T1000 (cell line): ENCODE measurements at places on chromosomes 2 and 18.
A peak's percentile ranks its signal among the peaks of the same experiment; 100 is the strongest.

DNA sequence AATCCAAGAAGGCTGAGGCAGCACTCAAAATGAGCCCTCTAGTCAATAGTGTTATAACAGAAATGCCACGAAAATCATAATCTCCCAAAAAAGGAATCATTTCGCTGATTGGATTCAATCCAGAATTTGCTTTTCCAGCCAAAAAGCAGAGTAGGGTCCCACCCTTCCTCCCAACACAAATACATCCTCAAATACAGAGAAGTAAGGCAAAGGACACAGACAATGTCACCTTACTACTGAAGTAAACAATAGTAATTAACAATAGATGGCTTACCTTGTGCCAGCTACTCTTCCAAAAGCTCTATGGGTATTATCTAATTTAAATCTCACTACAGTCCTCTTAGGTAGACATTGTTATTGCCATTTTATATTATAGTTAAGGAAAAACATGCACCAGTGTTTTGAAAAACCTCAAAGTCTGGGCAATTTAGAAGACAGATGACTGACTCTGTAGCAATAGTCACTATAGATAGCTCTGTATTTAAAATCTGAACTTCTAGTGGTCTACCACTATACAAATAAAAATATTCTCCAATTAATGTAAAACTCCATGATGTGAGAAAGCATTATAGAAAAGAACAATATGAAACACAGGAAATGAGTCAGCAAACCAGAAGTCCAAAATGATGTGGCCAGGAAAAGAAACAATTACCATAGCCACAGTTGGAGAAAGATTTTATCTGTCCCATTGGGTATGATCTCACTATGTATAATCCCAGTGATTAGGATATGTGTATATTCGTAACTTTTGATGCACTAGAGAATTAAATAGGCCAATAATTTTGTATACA lies 305.0 kb upstream of the ERBB4 start:
- no peak for DNase-seq

GRCh38 chr2:171160119-171160955 lies at the start of gene TLK1:
Gene TLK1 (minus strand): TSS chr2:171160893. CDS start chr2:171160428, 465 bp downstream.
- DNase-seq, result peak; percentile 44

GRCh38 chr2:100757621-100758394 lies 62.1 kb upstream of the NPAS2 start:
- DNase-seq, result peak; percentile 47

GRCh38 chr2:215022418-215022817 lies 116.0 kb downstream of the ABCA12 start:
- DNase-seq, result no peak

- no peak for DNase-seq
Observed at GRCh38 chr2:54597153-54597848, 126.2 kb upstream of the EML6 start.

DNA sequence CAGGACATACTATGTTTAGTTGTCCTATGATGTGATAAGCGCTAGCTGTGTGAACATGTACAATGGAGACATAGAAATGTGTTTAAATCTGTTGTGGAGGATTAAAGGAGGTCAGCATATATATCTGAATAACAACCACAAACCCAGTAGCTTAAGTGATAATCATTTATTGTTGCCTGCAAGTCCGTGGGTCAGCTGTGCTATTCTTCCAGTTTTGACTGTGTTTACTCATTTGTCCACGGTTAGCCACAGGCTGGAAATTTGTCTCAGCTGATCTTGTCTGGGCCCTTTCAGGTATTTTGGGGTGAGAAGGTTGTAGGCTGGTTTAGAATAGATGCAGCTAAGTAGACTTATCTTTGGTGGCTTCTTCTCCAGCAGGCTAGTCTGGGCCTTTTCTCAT lies 110.4 kb downstream of the PARD3B start:
- DNase-seq, result no peak
